Germinal center (tissue), 1 donor: ENCODE measurements at places on chromosomes 3 and 15.

DNA sequence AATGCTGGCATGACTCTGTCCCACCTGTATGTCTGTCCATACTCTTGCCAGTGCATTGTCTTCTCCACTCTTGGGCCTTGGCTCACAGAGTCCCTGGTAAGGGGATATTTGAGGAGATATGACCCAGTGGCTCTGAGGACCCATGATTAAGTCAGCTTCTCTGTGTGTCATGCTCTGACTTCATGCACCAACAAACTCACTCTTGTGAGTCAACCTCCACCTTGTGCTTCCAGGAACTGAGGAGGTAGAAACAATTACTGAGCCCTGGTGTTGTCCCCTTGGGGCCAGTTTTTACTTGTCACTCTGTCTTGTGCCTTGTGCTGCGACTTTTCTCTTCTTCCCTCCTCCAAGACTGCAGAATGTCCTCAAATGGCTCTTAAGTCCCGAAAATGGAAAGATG is 127.1 kb downstream of the ABHD5 start:
- peak; percentile 5 for DNase-seq

GRCh38 chr3:17848102-17848501 is 105.7 kb upstream of the TBC1D5 start:
- no peak for DNase-seq

DNA sequence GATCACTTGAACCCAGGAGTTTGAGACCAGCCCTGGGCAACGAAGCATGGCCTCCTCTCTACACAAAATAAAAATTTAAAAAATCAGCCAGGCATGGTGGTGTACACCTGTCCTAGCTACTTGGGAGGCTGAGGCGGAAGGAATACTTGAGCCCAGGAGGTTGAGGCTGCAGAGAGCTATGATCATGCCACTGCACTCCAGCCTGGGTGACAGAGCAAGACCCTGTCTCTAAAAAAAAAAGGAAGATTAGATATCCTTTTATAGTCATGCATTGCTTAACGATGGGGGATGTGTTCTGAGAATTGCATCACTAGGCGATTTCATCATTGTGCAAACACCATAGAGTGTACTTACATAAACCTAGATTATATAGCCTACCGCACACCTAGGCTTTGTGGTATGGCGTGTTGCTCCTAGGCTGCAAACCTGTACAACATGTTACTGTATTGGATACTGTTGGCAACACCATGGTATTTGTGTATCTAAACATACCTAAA is 12.6 kb downstream of the ALAS1 start:
- DNase-seq: no peak

DNA sequence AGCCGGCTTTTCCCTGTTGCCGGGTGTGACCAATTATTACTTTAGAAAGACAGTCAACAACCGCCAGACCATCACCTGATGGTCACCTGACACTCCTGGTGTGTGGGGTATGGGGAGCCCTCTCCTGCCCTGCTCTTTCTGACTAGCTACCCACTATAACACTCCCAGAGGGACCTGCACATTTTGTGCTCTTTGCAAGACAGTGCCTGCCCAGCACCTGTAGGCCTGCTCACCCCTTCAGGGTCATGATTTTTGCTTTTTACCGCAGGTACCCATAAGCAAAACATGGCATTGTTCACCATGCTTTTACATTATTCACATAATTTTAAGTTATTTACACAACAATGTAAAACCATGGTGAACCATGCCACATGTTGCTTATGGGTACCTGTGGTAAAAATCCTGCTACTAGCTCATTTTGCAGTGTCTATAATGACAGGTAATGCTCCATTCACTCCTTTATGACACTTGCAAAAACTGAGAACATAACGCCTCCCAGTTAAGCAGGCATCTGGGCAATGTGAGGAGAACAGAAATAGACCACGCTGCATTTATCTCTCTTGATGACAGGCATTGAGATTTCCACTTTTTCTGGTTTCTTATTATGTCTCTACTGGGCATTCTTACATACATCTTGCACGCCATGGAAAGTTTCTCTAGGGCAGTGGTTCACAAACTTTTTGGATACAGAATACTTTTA is 9.9 kb downstream of the CCRL2 start:
- DNase-seq: no peak

DNA sequence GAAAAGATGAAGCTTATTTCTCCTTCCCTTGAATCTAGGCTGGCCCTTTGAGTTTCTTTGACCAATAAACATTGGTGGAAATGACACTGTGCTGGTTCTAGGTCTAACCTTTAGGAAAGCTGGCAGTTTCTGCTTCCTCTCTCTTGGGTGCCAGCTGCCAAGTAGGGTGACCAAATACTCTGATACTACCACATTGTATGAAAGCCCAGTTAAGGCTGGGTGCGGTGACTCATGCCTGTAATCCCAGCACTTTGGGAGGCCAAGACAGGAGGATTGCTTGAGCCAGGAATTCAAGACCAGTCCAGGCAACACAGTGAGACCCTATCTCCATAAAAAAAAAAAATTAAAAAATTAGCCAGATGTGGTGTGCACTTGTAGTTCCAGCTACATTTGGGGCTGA is 320.7 kb downstream of the ZNF621 start:
- no peak for DNase-seq
